GM03348 (cell line): ENCODE measurements at places on chromosomes 11 and 22.
A peak's percentile ranks its signal among the peaks of the same experiment; 100 is the strongest.

- no peak for DNase-seq
Measured at GRCh38 chr22:19730198-19730597, 6.9 kb downstream of the GP1BB start.

GRCh38 chr11:65355776-65356393, 1.3 kb downstream of the TIGD3 start:
- peak; percentile 73 for DNase-seq

- DNase-seq = no peak
Measured at GRCh38 chr22:38230108-38230825, 28.5 kb downstream of the MAFF start.

DNA sequence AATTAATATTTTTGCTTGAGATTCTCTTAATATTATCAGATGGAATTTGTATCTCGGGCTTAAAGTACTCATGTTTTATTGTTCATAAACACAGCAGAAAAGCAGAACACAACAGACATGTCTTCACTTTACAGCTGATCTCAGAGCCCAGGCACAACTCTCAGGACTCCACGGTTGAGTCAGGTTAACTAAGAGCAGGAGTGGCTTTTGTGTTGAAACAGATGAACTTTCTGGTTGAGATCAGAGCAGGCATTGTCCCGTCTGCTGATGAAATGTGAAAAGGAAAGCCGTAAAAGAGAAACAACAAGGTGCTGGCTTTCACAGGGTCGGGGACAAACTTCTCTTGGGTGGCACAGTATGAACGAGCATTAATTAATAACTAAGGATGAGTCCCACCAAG, 49.0 kb downstream of the JHY start:
- no peak for DNase-seq

DNA sequence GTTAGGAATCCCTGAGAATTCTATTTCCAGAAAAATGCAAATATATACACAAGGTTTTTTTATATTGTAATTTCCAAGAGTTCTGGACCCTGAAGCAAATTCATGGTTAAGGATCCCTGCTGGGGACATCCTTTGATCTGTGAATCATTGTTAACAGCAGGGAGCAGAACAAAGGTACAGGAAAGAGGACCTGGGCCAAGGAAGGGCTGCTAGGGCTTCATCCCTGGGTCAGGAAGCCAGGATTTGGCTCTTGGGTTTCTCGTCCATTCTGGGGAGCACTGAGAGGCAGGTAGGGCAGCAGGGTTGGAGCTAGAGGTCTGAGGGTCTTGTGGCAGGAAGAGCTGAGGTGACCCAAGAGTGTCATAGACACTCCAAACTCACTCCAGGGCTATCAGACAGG, 10.2 kb upstream of the OAF start:
- DNase-seq = no peak

- DNase-seq = no peak
Measured at GRCh38 chr11:33924341-33924740, 32.5 kb upstream of the LMO2 start.

- no peak for DNase-seq
Measured at GRCh38 chr11:80831374-80831773, 1390.5 kb upstream of the TENM4 start.

DNA sequence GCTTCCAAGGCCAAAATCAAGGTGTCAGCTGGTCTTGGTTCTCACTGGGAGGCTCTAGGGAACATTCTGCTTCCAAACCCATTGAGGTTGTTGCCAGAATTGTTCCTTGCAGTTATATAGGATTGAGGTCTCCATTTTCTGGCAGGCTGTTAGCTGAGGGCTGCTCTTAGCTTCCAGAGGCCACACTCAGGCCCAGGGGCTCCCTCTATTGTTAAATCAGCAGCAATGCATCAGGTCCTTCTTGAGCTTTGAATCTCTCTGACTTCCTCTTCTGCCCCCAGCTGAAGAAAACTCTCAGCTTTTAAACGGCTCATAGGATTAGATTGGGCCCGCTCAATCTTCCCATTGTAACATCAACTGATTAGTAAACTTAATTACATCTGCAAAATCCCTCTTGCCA, 39.3 kb upstream of the BSX start:
- peak; percentile 85 for DNase-seq

GRCh38 chr11:60367009-60367408, 11.3 kb upstream of the MS4A7 start:
- no peak for DNase-seq

DNA sequence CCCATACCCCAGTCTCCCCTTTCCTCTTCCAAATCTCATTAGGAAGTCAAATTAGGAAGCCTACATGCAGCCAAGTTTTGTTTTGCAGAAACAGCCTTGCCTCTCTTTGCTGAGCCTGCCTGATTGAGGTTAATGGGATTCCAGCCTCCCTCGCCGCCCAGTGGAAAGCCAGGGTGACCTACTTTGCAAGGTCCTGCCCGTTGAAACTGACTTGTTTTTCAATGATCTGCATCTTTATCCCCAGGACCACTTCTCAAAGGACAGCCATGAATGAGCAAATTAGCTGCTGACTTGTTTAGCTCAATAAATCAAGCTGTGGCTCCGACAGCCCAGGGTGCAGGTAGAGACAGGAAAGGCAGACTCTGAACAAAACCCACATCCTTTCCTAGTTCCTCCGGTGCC, 110.4 kb downstream of the RRAS2 start:
- no peak for DNase-seq

DNA sequence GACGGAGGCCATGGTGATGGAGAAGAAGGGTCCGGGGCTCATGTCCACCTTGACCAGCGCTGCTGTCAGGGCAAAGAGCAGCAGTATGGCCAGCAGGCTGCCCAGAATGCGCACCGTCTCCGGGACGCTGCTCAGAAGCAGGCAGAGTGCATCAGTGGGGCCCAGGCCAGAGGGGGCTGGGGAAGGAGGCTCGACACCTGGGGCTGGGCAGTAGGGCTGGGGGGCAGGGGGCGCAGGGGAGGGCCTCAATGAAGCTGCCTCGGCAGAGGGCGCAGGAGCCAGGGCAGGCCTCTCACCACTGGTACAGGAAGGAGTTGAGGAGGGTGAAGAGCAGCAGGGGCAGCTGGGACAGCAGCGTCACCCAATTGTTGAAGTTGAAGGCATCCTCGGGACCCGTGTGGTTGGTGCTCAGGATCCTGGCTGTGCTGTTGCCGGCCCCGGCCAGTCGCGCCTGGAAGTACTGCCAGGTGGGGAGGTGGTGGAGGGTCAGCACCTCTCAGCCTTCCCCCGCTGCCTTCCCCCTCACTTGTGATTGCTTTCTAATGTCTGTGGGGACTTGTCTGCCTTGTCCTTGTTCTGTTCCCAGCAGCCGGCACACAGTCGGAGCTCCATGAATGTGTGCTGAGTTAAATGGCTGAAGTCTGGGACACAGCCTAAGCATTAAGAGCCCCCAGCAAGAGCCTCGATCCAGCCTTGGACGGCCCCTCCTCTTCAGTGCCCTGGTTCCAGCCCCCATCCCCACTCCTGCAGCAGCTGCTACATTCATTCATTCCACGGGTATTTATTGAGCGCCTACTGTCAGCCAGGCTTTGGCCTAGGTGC, 2.3 kb downstream of the SLC29A2 start:
- DNase-seq = no peak

GRCh38 chr11:32422545-32422944, 12.8 kb downstream of the WT1 start:
- no peak for DNase-seq

DNA sequence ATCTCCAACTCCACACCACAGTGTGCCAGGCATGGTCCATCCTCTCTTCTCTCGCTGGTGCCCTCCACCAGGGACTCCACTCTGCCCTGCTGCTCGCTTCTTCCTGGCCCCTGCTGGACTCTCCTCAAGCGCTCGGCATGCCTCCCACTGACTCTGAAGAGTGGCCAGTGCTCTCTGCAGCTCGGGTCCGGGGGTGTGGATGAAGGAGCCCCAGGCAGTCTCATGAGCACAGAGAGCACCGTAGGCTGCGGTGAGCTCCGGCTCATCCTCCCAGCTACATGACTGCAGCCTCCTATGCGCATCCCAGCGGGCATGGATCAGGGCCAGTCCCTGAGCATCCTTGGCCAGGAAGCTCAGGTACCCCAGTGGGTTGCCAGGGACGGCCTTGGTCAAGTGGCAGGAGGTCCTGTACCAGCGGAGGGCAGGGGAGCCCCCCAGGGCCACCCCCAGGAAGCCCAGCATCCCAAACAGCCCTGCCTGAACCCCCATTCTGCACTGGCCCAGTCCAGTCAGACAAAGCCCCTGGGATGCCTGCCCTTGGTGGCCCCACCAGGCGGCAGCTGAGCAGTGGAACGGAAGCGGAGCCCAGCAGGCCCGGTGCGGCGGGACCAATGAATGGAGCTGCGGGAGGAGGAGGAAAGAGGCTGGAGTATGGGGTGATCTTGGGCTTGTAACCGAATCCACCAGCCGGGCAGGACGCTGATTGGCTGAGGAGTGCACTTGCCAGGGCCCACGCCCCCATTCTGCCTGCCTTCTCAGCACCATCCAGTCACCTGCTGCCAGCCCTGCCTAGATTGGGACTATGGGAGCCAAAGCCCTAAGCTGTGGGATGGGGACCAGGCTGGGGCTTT, at the start of gene PLA2G3:
Gene PLA2G3, minus strand, starts transcription at position 643 of the 851 bp plus-strand sequence. Its CDS starts 154 bp downstream, at position 489.
- DNase-seq = peak; percentile 54
